ENCODE measurements at places on chromosomes 5 and 9.

GRCh38 chr5:172193872-172194271 lies at the start of gene EFCAB9:
EFCAB9 (plus strand) TSS chr5:172194172; CDS start chr5:172194173, 1 bp downstream.
- DNase-seq, result no peak

GRCh38 chr5:177477701-177478477 lies 4.5 kb upstream of the DBN1 start:
- DNase-seq, result no peak

DNA sequence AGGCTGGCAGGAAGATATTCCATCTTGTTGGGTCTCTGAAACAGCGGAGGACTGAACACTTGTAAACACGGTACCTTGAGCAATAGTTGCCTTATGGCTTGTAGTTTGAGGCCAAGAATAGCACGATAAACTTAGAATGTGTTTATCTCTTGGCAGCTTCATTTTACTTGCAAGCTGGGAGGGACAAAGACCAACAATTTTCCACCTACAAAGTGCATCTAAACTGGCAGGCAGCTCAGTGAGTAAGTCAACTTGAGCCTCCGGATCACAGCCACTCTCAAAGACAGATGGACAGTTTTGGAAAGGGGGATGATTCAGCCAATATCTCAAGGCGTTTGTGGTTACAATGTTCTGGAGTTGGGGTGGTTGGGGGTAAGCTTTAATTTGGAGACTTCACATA lies 652.6 kb downstream of the CETN3 start:
- DNase-seq, result no peak

GRCh38 chr5:176653401-176654385 lies 6.4 kb downstream of the TSPAN17 start:
- no peak for DNase-seq

DNA sequence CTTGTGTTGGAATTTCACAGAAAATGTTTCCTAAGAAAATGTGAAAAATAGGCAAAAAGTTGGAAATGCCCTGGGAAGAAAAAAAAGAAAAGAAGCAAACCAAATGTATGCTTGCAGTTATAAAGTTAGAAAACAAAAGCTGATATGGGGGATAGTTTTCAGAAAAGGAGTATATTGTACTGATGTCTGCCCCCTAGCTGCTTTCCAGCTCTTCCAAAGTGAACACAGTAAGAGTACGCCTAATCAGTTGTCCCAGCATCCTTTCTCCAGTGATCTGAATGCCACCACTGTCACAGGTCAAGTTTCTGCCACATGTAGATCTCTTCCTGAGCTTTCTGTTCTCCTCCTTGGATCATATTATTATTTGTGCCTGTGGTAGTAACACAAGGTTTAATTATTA lies 5.8 kb downstream of the TYRP1 start:
- no peak for DNase-seq

- no peak for DNase-seq
These were observed 565.5 kb downstream of the ZNF608 start for GRCh38 chr5:124180875-124181461.

GRCh38 chr5:150112201-150113046 lies 26.1 kb upstream of the CSF1R start:
- no peak for DNase-seq

GRCh38 chr9:83068414-83068813 lies 5.5 kb upstream of the RASEF start:
- no peak for DNase-seq

- DNase-seq, result no peak
These were observed 81.5 kb downstream of the PALM2AKAP2 start for GRCh38 chr9:109861499-109861898.

- no peak for DNase-seq
These were observed 44.5 kb downstream of the AMBP start for GRCh38 chr9:114033397-114034103.

DNA sequence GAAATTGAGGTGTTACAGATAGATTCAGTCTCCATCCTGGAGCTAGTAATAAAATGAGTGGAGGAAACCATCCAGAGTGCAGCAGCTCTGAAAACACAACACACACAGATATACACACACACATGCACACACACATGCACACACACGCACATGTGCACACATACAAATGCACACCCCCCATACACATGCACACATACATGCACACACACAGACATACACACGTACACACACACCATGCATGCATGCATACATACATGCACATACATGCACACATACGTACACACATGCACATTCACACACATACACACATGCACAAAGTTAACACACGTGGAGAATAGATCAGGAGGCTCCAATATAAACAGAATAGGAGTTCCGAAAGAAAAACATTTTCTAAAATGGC lies 21.0 kb upstream of the OBP2B start:
- DNase-seq, result no peak

DNA sequence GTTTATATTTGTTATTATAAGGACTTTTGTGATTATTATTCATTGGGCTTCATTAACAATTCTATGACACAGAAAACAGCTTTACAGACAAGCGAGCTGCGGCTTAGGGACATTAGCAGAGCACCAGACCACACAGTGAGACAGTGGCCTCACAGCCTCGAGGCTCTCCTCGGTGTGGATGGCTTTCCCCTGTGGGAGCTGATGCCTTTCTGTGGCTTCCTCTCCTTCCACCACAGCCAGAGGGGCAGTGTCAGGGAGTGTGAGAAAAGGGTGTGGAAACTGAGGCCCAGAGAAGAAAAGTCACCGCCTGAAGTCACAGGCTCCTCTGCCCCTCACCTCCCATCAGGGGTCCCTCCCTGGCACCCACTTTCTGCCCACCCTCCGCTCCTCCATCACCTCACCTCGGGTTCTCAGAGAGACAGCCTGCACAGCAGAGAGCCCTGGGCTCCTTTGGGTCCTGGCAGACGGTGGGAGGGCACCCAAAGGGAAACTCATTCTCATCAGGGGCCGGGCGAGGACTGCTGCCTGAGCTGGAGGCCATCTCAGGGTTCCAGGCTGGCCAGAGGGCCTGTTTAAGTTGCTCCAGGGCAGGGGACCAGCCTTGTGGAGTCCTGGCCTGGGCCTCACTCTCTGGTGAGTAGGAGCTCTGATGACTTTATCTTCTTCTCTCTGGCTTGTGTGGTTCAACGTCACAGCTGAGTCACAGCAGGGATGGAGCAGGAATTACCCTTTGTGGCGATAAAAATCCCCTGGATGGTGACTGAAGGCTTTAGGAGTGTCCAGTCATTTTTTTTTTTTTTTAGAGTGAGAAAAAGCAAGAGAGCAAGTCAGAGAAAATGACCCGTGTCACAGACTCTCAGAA lies 830 bp downstream of the TRAF1 start:
- no peak for DNase-seq

- DNase-seq, result no peak
These were observed 39.9 kb downstream of the DDX46 start for GRCh38 chr5:134798468-134798867.

DNA sequence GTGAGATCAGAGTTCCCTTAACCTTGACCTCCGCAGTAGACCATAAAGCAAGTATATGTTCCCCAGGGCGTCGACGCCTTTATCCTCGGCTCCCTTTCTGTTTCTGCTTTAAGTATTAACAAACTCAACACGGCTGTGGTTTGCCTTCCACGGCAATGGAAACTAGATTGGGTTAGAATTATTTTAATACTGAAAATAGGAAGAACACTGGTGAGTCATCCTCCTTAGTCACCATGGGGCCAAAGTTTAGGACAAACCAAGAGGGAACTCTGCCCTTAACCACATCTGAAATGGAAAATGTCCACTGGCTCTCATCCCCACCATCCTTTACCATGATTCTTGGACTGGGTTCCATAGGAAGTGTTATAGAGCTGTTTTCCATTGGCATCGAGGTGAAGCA lies 386.1 kb downstream of the ACTL7B start:
- DNase-seq, result no peak
